NCI-H1105 treated with DMSO at 0.1 percent for 48 hours (cell line): ENCODE measurements at places on chromosomes 3 and 15.

DNA sequence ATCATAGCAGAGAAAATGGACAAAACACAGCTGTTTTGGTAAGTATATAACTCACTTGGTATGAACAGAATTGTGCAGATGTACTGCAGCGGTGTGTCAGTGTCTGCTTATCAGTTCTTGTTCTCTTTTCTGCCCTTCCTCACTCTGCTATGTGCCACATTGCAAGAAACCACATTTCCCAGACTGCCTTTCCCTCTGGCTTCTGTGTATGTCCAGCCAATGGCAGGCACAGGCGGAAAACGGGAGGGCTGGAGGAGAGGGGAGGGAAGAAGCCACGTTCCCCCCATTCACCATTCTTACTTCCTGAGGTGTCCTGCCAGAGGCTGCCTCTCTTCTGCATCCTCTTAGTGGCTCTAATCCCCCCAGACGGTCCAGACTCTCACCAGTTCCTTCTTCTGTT lies 15.4 kb downstream of the HHLA2 start:
- no peak for DNase-seq

- DNase-seq, result no peak
These were observed 6.8 kb downstream of the ARL6IP5 start for GRCh38 chr3:69091389-69092029.

DNA sequence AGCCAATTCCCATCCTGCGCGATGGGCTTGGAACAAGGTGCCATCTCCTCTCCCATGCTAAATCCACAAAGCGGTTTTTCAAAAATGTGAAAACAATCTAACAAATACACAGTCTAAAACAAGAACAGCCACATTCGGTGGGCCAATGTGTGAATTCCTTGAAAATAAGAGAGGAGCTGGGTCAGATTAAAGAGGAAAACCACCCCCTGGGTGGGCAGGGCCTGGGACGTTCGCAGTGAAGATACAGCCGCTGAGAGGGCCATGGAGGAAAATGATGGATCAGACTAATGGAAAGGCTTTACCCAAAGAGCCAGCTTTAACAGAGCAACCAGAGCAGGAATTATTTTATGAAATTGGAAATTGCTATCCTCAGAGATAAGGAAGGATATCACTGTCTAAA lies 27.4 kb downstream of the PRR20G start:
- no peak for DNase-seq

GRCh38 chr3:5051772-5052171 lies 70.3 kb upstream of the ARL8B start:
- peak; percentile 84 for DNase-seq

GRCh38 chr3:10977892-10978510 lies 14.5 kb upstream of the SLC6A1 start:
- no peak for DNase-seq

DNA sequence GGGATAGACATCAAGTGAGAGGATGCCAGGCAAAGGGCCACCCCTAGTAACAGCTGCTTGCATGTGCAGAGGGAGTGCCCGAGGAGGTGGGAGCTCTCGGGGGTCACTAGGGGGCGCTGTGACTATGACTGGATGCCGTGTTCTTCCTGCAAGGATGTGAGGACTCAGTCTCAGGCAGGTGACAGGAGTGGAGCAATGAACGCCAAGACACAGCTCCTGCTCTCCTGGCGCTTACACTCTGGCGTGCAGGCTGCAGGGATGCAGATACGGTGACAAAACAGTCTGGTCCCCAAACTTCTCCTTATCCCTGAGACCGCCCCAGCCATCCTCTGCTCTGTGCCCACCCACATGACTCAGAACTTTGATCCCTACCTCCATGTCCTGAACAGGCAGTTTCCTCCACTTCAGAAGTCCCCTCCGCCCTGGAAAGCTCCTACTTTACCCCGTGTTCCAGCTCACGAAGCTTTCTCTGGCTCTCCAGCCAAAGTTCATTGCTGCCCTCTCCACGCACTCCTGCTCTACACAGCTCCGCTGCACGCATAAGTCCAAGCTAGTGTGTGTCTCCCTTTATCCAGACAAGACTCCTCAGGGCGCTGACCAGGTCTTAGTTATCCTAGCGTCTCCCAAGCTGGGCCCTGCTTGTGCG lies 14.7 kb downstream of the RHOV start:
- peak; percentile 18 for DNase-seq

DNA sequence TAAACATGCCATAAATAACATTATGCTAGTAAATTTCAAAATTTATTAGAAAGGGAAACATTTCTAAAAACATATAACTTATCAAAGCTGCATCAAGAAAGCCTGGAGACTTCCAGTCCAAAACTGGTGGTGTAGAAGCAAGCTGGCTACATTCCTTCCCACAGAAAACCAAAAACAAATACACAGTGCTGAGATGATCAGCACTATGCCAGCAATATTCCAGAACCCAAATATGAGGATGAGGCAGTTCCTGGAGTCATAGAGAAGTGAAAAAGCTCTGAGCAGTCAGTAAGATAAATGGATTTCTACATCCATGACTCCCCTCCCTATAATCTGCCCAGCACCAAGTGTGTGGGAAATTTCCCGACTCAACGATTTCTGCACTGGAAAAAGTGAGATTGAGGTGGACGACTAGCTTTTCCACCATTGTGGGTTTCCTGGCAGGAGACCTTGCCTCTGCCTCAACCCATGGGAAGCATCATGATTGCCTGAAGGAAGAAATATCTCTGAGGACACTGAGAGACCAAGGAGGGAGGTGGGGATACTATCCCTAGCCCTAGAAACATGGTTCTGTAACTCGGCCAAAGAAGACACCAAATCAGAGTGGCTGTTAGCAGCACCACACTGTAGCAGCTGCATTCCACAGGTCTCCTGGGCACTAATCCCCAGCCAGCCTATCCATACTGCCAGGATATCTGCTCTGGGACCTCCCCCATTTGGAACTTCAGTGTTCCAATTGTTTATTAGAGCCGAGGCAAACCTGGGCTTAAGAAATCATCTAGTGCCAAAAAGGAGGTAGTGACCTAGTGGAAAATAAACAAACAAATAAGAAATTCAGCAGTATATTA lies 11.8 kb upstream of the CLN6 start:
- DNase-seq, result no peak

DNA sequence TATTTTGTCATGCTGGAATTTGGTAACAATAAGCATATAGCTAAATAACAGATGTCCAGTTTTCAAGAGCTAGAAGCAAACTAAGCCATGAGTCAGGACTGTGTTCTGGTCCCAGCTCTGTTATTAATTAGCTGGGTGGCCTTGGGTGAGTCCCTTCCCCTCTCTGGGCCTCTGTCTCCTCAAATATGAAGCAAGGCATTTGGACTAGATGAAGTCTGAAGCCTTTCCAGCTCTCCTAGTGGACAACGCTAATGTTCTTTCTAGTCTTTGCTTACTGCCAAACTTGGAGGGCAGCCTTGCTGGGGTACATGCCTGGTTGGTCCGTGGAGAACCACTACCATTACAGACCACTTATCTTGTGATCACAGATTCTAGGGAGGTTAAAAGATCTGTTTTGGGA lies 127.6 kb downstream of the DUT start:
- no peak for DNase-seq

GRCh38 chr15:80736560-80736959 lies 41.5 kb downstream of the ABHD17C start:
- DNase-seq, result peak; percentile 3

DNA sequence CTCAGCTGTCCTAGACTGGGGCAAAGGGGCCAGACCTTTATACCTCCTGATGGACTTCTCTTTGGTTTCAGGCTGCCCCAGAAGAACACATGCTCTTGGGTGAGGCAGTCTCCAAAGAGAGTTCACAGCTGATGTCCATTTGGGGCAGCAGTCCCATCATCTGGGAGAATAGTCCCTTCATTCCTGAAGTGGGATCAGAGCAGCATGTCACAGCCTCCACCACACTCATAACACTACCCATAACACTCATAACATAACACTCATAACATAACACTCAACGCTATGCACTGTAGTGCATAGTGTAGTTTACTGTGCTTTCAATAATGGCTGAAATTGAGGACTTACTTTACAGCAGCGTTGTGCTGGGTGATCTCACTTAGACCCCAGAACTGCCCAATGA lies 36.7 kb upstream of the PLCL2 start:
- no peak for DNase-seq

DNA sequence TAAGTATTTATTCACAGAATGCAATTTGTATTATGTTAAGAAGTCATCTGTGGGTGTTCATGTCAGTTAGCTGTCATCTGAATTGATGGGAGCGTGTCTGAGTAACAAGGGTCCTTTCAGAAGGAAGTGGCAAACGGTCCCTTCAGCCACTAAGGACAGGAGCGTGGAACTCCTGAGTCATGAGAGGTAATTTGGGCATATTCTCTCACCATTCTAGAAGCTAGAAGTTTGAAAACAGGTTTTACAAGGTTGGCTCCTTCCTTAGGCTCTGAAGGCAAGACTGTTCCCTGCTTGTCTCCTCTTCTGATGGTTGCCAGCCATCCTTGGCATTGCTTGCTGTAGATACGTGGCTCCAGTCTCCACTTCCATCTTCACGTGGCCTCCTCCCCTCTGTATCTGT lies 19.7 kb downstream of the ABHD2 start:
- DNase-seq, result no peak

DNA sequence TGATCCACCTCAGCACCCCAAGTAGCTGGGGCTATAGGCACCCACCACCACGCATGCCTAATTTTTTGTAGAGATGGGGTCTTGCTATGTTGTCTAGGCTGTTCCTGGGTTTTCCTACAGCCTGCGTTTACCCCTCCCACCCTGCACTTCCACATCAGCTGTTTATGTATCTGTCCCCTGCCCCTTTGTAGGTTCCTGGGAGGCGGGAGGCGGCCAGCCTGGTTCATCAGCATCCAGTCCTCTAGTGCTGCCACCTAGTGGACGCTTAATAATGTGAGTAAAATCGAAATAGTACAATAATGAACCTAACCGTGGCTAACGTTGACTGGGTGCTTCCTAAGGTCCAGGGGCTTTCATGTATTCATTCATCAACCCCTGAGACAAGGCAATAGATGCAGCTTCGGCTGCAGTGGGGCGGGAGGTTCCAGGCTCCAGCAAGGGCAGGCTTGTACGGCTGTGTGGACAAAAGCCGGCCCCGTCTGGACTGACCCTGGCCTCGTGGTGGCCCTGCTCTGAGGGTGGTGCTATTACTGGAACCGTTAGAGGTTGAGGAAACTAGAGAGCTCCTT lies 1.2 kb upstream of the LCTL start:
- peak; percentile 74 for DNase-seq

DNA sequence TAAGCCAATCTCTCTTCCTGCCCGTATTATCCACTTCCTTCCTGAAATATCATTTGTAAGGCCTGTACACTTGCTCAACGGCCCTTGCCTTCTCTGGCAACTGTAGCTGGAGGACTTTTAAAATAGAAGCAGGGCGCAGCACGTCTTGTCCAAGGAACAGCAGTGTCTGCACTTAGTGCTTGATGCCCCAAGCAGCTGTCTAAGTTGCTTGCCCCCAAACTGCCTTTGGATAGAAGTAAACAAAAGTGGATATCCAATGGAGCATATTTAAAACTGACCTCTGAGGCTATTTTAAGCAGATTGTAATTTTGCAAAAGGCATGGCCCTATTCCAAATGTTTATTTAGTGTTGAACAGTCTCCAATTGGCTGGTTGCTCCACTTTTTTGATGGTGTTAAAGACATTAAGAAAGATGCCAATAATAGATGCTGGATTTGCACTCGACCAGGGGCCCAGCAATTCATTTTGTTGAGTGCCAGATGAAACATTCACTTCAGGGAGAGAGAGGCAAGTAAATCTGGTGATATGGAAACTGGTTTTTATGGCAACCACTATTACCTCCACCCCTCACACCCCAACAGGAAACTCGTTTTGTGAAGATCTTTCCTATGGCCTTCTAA lies 526.8 kb upstream of the TBL1XR1 start:
- DNase-seq, result peak; percentile 96

DNA sequence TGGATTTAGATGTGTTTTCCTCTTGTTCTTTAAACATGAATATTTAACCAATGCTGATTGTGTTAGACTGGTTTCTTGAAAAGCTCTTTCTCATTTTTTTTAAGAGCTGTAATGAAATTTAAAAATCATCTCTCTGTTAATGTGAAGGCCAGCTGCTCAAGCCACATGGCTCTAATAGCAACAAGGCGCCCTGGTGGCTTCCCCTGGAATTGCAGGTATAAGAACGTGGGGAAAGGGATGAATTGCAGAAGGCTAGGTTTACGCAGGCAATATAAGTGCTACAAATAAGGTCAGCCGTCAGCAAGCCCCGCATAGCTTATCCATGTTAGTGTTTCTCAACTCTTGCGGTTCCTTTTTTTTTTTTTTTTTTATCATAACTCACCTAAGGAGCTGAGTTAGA lies 108.5 kb downstream of the SAMMSON start:
- DNase-seq, result no peak

GRCh38 chr15:33022629-33023028 lies 171.9 kb downstream of the FMN1 start:
- DNase-seq, result peak; percentile 1

DNA sequence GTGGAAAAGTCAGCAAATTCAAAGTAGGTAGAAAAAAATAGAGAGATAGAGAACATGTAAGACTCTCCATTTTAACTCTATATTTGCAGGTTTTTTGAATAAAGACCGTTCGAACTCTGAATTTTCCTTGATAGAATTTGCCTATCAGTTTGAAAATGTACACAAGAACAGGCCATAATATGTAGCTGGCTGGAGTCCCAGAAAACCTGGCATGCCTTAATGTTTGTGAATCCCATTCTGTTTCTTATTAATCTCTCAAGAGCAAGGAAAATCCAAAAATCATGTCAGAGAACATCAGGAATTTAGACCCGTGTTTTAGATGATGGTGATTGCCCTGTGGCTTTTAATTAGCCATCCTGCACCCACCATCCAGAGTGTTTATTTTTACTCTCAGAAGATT lies 7.2 kb upstream of the CFAP161 start:
- peak; percentile 4 for DNase-seq

- DNase-seq, result no peak
These were observed 92.0 kb downstream of the MTHFS start for GRCh38 chr15:79804838-79805237.

DNA sequence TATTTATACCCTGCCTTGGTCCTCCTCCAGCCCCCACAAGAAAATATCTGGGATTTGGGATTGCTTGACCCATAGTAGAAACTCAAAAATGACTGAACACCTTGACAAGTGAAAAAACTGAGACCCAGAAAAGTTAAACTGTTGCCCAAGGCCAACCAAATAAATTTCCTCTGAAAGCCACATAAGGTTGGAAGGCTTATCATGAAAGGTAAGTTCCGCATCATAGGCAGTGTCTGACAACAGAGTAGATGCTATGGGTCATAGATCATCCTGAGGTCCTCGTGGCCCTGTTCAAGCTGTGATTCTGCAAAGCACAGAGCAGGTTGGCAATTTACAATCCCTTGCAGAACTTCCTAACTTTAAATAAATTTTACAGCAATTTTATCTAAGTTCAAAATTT lies 140.8 kb upstream of the TSC22D2 start:
- no peak for DNase-seq

DNA sequence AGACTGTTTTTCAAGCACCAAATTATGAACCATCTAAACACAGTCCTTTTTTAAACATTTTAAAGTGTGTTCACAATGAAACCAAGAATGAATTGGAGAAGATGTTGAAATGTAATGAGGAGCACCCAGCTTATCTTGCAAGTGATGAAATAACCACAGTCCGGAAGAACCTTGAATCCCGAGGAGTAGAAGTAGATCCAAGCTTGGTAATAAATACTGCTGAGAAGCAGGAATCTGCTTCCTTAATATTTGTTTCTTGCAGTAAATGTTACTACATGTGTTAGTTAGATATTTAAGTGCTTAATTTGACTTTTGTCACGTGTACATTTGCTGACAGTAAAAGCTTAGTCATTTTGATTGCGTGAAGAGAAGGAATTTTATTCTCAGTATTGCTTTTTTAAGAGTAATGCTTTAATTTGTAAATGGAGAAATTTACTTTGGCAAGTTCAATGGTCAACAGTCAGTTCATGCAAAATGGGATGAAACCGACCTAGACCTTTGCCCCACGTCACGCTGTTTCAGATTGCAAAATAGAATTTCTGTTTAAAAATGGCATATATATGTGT lies 69.8 kb downstream of the OPA1 start:
- no peak for DNase-seq
